ENCODE measurements at places on chromosomes 4 and X.

- no peak for DNase-seq
Measured at GRCh38 chr4:8295471-8295870, 25.9 kb downstream of the HTRA3 start.

GRCh38 chr4:107838861-107839565 is 14.3 kb downstream of the SGMS2 start:
- DNase-seq, result no peak

GRCh38 chr4:59243038-59243437 is 1957.1 kb upstream of the ADGRL3 start:
- DNase-seq, result peak; percentile 1

- DNase-seq, result no peak
Measured at GRCh38 chr4:148881860-148882643, 439.8 kb upstream of the NR3C2 start.

DNA sequence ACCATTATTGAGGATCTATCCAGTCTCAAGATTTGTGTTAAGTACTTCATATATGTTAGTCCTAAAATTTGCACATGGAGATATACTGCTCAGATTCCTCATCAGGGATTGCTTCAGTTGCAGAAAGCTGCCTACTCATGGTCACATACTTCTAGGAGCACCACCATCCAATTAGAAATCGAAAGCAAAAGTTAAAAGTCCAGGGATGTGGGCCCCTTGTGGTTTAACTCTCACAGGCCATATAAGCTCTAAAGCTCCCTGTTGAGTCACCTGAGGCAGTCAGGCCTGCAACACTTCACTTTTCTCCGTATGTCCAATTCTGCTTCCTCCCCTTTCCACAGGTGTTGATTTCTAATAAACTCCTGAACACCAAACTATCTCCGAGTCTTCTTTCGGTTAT is 84.2 kb downstream of the CNOT6L start:
- peak; percentile 79 for DNase-seq

Measured in hematopoietic multipotent progenitor cell treated with erythropoietin and hydrocortisone succinate and interleukin-3 and kit ligand, for 8 days (in vitro differentiated cells).